Stimulated activated CD4-positive, alpha-beta T cell treated with anti-CD3 and anti-CD28 coated beads, TNF-alpha, amount 100 ng/mL, for 48 hours (primary cell): ENCODE measurements at places on chromosomes 3 and 15.

GRCh38 chr3:136194409-136195257, 1.5 kb downstream of the MSL2 start:
- DNase-seq, result peak; percentile 31

DNA sequence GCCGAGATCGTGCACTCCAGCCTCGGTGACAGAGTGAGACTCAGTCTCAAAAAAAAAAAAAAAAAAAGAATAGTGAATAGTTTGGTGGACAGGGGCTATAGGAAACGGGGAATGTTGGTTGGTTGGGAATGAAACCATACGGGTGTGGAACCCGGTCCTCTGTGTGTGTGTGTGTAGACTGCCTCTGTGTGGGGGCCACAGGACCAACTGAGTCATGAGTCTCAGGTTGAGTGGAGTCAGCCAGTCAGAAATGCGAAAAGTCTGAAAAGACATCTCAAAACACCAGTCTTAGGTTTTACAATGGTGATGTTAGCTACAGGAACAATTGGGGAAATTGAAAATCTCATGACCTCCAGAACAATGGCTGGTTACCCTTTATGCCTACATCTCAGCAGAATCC, 44.5 kb downstream of the ZDHHC19 start:
- no peak for DNase-seq

GRCh38 chr3:12470111-12470510, 14.2 kb upstream of the TSEN2 start:
- no peak for DNase-seq

DNA sequence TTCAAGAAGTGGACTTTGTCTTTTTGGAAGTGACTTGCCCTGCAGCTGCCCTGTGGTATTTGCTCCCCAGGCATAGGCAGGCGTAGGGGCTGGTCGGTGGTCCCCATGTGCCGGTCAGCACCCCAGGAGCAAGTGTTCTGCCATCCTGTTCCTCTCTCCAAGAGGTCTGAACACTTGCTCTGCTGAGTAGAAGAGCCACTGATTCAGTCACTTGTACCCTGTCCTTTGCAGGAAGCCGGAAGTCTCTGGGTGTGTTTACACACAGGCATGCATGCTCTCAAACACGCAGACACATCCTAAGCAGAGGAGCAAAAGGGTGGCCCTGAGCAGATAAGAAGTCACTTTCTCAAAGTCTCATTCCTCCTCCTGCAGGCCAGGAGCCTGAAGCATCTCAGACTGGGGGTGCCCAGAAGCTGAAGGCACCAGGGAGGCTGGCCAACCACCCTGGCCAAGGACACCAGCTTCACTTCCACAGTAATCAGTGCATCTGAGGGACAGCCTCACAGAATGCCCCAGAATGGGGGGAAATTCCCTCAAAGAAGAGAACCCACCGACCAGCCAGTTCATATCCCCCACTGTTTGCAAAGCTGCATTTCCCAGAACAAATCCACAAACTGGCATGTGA, 88.7 kb upstream of the POMGNT2 start:
- no peak for DNase-seq

DNA sequence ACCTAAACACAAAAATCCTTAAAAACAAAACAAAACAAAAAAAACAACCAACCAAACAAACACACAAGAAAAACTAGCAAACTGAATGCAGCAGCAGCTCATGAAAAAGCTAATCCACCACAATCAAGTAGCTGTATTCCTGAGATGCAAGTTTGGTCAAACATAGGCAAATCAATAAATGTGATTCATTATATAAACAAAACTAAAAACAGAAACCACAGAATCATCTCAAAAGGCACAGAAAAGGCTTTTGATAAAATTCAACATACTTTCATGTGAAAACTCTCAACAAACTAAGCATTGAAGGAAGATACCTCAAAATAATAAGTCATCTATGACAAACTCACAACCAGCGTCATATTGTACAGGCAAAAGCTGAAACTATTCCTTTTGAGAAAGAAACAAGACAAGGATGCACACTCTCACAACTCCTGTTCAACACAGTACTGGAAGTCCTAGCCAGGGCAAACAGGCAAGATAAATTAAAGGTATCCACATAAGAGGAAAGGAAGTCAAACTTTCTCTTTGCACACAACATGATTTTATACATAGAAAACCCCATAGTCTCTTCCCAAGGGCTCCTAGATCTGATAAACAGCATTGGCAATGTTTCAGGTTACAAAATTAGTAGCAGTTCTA, 495.1 kb upstream of the SGO1 start:
- no peak for DNase-seq

DNA sequence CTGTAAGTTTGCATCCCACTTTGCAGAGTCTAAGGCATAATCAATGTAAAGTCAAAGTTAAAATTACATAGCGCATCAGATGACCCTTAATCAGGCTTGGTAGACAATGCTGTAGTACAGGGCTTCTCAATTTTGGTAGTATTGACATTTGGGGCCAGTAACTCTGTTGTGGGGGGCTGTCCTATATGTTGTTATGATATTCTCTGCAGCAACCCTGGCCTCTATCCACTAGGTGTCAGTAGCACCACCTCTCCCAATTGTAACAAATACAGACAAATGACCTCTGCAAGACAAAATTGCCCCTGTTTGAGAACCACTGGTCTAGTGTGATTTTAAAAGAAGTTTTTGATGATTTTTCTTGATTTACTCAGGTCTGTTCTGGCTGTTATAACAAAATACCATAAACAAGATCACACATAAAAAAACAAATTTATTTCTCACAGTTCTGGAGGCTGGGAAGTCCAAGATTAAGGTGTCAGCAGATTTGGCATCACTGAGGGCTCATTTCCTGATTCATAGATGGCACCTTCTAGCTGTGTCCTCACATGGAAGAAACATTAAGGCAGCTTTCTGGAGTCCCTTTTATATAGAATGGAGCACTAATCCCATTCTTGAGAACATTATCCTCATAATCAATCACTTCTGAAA, 37.6 kb upstream of the SLC9A9 start:
- DNase-seq, result no peak

DNA sequence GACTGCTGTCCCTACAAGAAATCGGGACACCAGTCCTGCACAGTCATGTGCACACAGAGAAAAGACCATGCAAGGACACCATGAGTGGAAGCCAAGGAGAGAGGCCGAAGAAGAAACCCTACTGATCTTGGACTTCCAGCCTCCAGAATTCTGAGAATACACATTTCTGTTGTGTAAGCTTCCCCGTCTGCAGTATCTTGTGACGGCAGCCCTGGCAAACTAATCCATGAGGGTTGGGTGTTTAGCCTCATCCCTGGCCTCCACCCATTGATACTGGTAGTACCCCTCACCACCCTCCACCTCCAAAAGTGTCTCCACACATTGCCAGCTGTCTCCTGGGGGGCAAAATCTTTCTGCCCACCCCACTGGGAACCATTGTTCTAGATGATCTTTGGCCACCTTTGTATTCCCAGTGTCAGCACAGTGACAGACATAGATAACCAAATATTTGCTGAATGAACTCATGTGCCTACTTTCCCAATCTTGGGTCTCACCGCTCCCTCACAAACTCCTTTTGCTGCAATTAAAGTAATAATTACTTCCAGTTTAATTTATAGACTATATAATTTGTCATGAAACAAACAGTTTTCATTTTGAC, 83.8 kb downstream of the RAD18 start:
- no peak for DNase-seq

DNA sequence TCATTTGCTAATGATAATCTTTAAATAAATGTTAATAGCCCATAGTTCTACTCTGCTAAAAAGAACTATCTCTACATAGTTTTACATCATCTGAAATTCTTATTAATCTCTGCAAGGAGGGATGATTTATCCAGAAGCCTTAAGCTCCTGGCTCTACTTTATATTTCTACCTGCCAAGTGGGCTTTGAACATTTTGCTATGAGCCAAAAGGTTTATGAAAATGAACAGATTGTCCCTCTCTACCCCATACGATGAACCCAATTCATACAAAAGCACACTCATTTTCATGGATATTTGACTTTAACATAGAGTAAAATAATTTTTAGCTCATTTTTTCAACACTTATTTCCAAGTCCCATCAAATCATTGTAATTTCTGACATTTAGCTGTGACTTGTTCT, 611.0 kb downstream of the NSUN3 start:
- no peak for DNase-seq

DNA sequence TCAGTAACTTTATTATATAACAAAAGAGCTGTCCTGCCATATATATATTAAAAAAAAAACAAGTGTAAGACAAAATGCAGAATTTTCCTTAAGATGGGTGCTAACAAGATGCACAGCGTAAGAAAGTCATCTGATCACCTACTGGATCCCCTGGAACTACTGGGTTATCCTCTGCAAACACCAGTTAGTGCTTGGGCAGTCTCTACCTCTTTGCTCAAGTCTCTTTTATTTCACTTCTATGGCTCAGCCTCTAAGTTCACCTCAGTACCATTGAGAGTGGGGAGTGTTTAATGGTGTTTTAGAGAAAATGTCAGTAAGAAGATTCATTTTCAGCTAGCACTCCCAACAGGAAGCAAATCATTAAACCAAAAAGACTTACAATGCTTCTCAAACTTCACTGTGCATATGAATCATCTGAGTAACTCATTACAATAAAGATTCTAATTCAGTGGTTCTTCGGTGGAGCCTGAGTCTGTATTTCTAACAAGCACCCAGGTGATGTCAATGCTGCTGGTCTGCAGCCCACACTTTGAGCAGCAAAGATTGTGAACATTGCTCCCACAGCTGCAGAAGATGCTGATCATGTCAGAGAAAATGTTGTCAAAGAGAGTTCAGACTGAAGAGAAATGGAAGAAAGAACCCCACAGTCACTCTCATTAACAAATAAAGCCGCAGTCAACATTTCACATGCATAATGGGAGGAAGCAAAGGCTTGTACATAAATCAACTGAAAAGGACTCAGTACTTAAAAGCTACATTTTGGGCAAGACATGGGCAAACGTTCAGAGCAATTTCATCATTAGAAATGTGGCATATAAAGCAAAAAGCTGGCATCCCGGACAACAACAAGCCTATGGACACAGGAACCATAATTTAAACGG, 227.1 kb upstream of the ATP11B start:
- DNase-seq, result no peak

DNA sequence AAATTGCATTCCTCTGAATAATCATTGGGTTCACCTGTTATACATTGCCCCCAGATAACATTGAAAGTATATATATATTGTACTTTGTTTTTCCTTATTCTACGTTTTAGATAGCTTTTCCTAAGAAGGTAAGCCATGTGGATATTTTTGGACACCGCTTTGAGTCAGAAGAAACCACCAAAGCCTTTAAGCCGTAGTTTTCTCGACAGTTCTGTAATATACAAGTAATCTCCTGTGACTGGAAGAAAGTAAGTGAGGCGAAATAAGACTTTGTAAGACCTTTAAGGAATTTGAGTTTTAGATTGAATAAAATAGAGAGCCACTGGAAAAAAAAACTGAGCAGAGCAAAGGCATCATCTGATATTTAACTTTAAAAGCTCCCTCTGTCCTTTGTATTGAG, 1092.0 kb downstream of the DIPK2A start:
- DNase-seq, result no peak

GRCh38 chr3:49627634-49628033, 46.5 kb upstream of the APEH start:
- no peak for DNase-seq

DNA sequence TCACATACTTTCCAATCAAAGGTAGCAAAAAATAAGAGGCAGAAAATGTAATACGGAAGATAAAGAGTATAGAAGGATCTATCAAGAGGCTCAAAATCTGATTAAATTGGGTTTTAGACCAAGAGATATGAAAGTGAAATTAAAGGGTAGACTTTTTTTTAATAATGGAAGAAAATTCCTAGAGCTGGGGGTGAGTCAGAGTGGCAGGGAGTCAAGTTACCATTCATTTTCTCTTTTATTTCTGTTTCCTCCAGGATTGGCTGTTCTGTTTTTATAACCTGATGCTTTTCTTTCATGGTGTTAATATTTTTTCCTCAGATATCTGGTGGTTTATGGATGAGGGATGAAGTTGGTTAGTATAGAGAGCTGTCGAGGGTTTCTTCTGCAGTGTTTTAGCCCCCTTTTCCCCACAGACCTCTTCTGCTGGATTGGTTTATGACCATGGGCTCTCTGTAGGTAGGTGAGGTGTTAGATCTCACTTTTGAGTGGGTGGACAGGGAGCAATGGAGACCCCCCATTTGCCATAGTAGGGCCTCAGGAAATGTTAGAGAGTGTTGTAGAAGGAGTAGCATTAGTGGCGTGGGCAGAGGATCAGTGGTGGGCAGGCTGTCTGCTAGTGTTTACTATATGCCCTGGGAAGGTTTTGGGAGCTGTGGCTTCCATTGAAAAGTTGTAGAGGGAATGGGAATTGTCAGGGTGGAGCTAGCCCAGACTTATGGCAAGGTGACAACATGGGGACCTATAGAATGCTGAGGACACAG, 201.6 kb upstream of the GOLGA6L4 start:
- no peak for DNase-seq

- no peak for DNase-seq
Measured at GRCh38 chr3:170107941-170108340, 70.1 kb downstream of the GPR160 start.

DNA sequence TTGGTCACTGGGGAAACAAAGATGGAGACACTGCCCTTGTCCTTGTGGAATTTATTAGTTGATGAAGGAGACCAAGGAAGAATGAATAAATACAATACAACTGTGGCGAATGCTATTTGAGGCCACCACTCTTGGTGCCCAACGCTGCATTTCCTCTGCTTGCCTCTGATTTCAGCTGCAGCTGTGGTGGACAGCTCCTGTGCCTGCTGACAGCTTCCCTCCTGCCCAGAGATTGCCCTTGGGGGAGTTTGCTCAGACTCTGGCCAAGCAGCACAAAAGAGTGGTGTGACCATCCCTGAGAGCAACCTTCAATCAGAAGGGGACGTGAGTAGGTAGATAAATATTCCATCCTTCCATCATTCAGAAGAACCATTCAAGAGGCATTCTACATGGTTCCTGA, 64.6 kb upstream of the FHIT start:
- DNase-seq, result no peak

DNA sequence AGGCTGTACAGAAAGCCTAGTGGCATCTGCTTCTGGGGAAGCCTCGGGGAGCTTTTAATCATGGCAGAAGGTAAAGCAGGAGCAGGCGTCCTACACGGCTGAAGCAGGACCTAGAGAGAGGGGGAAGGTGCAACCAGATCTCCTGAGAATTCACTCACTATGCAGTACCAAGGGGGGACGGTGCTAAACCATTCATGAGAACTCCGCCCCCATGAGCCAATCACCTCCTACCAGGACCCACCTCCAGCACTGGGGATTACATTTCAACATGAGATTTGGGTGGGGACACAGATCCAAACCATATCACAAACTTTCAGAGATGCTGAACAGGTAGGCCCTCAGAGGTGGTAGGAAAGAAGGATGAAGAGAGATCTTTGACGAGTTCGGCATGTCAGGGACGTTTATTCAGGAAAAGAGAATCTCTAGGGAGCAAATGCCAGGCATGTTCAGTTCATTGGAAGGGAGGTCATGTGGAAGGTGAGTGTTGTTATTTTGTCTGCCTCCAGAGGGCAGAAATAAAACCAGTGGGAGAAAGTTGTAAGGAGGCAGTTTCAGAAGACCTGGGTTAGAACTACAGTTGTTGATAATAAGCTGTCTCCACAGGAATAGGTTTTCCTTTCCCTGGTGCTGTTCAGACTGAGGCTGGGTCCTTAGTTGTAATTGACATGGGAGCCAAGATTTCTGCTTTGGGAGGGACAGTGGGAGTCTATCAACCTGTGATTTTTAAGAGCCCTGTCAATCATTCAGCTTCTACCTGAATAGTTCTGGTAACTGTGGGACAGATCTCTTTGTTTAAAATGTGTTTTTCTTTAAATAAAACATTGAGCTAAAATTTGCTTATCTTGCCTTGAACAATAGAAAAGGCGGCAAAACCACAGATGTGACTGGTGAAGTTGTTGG, 4.3 kb upstream of the FNDC3B start:
- DNase-seq, result no peak

GRCh38 chr3:99586701-99587100, 51.7 kb upstream of the COL8A1 start:
- no peak for DNase-seq
